ENCODE measurements at places on chromosomes 3 and 15.

GRCh38 chr15:61489571-61489970 is 260.5 kb upstream of the RORA start:
- DNase-seq, result no peak

GRCh38 chr3:58307639-58308215 is 1.4 kb downstream of the HTD2 start:
- no peak for DNase-seq

DNA sequence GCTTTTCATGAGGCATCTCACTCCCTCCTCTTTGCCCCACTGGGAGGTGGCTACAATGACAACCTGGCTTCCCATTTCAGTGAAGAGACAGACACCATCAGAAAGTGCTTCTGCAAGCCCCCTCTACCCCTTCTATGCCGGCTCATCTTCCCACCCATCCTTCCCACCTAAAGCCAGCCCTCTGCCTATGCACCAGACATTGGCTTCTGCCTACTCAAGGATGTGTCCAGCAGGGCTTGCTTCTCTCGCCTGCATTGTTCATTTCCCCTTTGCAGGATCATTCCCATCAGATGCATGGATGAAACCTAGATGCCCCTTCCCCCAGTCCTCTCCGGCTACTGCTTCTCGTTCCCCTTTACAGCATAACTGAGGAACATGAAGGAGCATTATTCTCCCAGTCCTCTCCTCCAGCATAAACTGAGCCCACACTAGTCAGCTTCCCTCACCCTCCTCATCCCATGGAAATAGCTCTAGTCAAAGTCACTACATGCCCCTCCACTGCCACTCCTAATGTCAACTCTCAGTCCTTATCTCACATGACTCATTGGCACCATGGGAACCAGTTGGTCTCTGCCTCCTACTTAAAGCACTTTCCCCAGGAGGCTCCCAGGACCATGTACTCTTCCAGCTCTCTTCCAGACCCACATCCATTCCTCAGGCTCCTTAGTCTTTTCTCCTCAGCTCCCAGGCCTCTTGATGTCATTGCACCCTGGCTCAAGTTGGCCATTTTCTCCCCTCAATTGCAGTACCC is 47.9 kb downstream of the TM2D3 start:
- no peak for DNase-seq

DNA sequence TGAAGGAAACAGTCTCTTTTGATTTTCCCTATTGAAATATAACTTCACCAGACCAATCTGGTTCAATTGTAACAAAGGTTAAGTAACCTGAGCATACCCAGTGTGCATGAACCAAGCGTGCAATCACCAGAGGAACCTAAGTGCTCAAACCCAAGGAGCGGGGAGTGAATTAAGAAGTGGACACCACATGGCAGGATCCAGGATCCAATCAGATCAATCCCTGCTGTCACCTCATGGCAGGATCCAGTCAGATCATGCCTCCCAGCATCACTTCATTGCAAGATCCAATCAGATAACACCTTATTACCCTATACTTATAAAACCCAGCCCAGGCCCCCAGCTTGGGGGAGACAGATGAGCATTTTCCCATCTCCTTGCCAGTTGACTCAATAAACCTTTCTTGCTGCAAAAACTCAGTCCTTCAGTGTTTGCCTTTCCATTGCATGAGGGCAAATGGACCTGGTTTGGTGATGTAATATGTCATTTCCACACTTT is 38.9 kb upstream of the RNU6-1 start:
- no peak for DNase-seq

DNA sequence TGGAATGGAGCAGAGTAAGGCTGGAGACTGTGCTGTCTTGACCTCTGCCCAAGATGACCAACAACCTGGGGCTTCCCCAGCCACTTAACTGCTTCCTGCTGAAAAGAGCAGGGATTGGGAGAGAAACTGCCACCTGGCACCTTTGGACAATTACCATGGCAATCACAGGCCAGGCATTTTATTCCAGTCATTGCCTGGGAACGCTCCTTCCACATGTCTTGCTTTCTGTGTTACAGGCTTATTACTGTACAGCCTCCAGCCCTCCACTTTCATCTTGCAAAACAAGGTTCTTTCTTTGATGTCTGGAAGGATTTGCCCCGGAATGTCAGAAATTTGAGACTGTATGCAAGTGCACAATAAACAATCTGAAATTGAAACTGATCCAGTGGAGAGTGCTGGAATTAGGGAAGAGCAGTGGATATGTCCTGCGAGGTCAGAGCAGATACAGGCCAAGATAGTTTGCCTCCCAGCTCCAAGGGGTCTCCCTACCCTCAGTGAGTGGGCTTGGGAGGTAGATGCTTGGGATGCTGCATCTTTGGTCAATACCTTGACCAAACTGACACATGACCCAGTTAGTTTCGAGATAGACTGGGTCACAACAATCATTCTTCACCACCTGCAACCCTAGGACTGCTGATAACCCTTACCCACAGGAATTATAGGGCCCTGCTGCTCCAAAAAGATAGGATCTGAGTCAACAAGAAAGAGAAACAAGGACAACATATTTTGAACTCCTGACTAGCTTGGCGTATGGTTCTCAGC is 2.7 kb downstream of the PPP1R14D start:
- no peak for DNase-seq

GRCh38 chr3:111236836-111237713 is 165.5 kb downstream of the NECTIN3 start:
- no peak for DNase-seq

- no peak for DNase-seq
These were observed 90.1 kb upstream of the GAP43 start for GRCh38 chr3:115533218-115533617.

DNA sequence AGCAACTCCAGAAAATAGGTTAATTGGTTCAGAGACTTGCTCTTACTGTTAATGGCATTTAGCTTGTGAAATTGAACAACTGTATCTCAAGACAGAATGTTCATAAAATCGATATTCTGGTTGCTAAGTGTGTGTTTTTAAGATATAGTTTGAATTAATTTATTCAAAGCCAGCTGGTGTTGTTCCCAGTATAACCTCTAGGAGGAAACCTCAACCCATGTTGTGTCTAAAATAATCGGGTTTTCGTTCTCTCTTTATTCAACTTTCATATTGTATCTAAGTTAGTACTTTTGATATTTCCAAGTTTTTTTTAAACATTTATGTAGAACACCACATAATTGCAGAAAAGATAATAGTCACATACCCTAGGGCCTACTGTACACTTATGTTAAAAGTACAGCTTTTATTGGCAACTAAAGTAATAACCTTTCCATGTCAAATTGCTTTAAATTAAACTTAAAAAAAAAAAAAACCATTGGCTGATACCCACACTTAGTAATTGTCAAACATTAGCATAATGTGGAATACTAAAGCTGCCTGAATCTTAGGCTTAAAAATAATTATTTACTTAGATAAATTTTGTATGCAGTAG is 90.9 kb downstream of the SAMMSON start:
- no peak for DNase-seq

DNA sequence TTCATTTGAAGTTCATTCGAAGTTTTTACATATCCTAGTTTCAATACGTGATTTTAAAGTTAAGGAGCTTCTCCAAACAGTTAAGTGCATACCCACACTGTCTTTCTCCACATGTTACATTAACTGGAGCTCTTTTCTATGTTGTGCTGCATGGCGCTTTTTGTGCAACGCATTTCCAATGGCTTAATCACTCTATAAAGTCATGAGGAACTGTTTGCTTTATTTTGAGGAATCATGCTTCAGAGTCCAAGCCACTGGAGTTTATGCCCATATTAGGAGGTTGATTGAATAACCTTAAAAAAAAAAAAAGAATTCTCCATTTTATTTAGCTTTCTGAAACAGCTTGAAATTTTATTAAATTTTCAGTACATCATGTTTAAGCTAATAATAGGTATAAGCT is 109.4 kb upstream of the MBNL1 start:
- DNase-seq, result no peak

GRCh38 chr3:141539431-141540187 is 52.8 kb downstream of the RASA2 start:
- no peak for DNase-seq

DNA sequence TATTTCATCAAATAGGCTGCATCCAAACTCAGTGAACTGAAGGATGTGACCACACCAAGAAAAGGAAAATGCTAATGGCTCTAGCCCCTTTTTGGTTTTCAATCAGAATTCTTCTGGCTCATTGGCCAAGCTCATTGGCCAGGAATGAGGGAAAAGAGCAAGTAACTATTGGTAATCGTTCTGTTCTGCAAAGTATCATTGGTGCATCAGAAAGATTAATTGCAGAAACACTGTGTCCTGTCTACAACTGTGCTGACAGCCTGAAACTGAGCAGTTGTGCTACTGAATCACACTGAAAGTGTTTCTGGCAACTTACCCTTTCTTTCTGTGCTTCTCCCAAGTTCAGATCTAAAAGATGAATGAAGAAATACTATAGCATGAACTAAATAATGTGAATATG is 116.4 kb upstream of the ROBO2 start:
- DNase-seq, result no peak

DNA sequence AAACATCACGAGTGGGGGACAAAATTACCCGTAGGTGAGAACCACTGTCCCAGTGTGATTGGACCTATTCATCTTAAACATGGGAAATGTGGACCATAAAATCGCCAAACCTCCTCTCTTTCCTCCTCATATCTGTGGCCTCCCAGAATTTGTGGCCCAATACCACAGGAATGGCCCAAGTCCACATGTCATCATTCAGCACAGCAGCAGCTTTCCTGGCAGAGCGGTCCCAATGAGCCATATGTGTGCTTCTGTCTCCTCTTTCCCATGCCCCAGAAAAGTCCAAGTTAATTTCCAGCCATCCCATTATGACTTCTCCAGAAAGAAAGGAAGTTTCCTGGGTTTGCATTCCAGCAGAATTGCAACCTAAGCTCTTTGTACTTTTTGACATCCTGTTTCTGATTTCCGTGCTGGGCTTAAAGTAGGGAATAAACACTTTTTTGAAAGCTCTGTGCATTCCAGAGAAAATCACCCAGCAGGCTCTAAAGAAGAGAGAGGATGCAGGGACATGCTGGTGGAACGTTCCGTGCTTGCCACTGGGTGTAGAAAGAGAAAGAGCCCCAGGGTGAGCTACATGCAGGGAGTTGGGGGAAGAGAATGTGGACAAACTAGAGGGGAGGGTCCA is 259.4 kb upstream of the PROK2 start:
- no peak for DNase-seq

GRCh38 chr3:106263546-106263945 is 394.7 kb upstream of the CBLB start:
- no peak for DNase-seq

- DNase-seq, result no peak
These were observed 75.6 kb upstream of the TNIK start for GRCh38 chr3:171535799-171536198.

- DNase-seq, result no peak
These were observed 43.2 kb downstream of the P3H2 start for GRCh38 chr3:190077395-190078045.

DNA sequence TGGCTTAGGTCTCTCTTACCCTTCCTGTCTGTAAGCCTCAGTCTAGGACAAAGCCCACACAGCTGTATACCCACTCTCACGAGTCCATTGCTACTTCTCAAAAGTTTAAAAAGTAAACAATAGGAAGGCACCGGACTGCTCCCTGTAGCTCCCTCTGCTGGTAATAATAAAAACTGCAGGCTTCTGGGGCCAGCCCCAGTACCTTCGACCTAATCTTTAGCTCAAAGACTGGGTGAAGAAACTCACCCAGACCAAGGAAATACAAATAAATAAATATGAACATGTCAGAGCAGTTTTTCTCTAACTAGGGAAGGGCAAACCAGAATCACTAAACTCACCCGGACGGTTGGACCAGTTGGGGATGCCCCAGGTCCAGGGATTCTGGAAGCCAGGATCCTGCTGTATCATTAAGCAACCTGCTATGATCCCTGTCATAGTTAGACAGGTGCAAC is 5.0 kb downstream of the FAM219B start:
- DNase-seq, result no peak

GRCh38 chr3:191372122-191372521 is 41.8 kb upstream of the UTS2B start:
- no peak for DNase-seq

GRCh38 chr3:70726096-70726938 is 413.9 kb upstream of the MDFIC2 start:
- DNase-seq, result no peak

- no peak for DNase-seq
These were observed 37.0 kb upstream of the GCSAM start for GRCh38 chr3:112170046-112170445.

DNA sequence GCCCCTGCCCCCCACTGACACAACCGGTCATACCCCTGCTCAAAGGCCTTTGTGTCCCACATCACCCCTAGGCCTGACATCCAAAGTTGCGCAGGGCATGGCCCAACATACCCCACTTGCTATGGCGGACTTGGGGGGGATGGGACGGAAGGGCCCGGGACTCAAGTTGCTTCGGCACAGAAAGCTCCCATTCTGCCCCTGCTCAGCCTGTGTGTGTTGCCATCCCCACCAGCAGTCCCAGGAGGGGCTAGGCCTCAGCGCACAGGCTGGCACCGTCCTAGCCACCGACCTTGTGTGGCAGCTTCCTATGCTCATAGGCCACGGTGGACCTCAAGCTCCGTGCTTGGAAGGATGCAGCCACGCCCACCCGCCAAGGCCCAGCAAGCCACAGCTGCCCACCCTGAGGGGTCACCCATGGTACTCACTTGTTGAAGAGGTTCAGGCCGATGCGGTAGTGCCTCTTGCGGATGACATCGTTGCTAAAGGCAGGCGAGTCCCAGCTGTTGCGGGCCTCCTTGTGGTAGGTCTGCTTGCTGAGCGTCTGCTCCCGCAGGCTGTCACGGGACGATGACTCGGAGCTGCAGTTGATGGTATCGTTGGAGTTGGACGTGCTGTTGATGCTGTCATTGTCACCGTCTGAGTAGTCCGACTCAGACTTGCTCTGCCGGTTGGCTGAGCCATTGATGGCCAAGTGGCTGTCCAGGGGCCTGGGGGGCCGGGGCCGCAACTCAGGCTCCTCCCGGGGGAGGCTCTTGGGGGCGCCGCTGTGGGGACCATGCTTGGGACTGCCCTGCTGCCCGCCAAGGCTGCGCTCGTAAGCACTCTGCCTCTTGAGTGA is 93.9 kb upstream of the RPL32 start:
- no peak for DNase-seq

- no peak for DNase-seq
These were observed 5.9 kb upstream of the DNASE1L3 start for GRCh38 chr3:58216496-58217195.

DNA sequence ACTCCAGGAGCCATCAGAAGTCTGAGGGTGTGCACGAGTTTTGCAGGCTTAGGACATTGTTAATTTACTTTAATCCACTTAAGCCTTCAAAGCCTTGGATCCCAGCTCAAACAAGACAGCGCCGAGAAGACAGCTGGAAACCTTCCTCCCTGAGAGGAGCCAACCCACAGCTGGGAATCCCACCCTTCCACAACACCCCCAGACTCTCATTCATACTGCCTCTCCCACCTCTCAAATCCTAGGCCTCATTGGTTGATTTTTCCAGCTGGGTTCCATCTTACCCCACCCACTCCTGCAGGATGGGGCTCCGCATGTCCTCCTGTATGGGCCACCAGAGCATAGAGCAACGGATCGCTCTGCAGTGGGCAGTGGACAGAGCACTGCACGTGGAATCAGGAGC is 80.4 kb downstream of the SEMA5B start:
- no peak for DNase-seq

GRCh38 chr3:78918361-78919020 is 849.3 kb downstream of the ROBO1 start:
- no peak for DNase-seq

- no peak for DNase-seq
These were observed 683.0 kb downstream of the TBL1XR1 start for GRCh38 chr3:176514297-176514696.

GRCh38 chr15:58559904-58560588 is 128.3 kb downstream of the LIPC start:
- DNase-seq, result no peak

GRCh38 chr3:157103280-157103679 is 56.7 kb downstream of the CCNL1 start:
- DNase-seq, result no peak

- no peak for DNase-seq
These were observed 93.9 kb upstream of the VGLL3 start for GRCh38 chr3:87084868-87085267.
